CD4-positive, CD25-positive, alpha-beta regulatory T cell (primary cell): ENCODE measurements at places on chromosomes 6 and 20. TPM values are rescaled to one million over a fixed set of nuclear protein-coding genes. Genes with fewer than 3 reads are reported as not detected.

RIPPLY2 gene
- not detected for total RNA-seq

PBOV1 gene
- not detected for total RNA-seq

PACSIN1 gene
- 1.7 TPM for total RNA-seq

FAM83D gene
- total RNA-seq: 8.6 TPM

DNA sequence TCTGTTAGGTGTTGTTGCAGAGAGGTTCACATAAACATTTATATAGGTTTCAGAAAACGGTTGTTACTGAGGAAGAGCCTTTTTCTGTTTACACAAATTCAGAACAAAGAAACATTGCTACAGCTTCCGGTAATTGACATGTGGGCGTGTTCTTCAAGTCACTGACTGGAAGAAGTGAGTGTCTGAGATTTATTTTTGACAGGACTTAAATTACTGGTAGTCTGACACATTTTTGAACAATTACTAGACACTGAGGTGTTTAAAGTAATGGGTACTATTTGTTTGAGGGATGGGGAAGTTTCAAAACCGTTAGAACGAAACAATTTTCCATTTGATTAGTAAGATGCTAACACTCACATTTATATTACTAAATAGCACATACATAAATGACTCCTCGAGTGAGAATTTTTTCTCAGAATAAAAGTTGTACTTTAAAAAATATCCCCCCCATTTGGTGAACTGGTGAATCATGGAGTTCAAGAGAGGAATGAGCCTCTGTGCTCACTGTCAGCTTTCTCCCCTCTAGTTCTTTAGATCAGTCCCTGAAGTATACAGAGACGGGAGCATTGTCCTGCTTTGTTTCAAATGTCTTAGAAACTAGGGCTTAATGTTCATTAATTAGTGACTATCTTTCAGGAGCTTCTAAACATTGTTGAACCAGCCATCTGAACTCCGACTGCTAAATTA, 98.7 kb downstream of the TSHZ2 start:
- H3K4me3 ChIP-seq: peak overlapping the region; percentile 56
- peak overlapping the region; percentile 49 for H3K27ac ChIP-seq
- peaks cover 11% of the 10 kb centered on the region for H3K4me1 ChIP-seq
- no peaks in the 10 kb centered on the region for H3K36me3 ChIP-seq
- DNase-seq: no peak

OR2H1 gene
- not detected for total RNA-seq

C6orf163 gene
- 2.1 TPM for total RNA-seq

BACH2 gene
- total RNA-seq: 51.3 TPM

PI3 gene
- total RNA-seq: not detected

DNA sequence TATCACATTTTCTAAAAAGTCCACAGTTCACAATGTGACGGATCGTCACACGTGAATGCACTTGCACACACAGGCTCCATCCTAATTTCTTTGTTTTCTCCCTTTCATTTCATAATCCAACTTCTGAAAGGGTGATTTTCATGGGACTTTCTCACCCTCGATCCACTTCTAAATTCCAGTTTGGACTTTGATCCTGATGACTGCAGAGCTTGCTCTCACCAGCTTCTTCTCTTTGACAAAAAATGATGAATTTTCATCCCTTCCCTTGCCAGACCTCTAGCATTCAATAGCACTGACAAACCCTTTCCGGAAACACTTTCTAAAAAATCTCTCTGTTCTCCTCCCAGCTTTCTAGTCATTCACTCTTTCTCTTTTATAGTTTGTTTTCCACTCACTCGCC, 341.2 kb downstream of the SYNE1 start:
- H3K27me3 ChIP-seq: no peaks in the 10 kb centered on the region
- no peak overlapping the region for H3K4me3 ChIP-seq
- no peak overlapping the region for H3K27ac ChIP-seq

ECT2L gene
- not detected for total RNA-seq

DNA sequence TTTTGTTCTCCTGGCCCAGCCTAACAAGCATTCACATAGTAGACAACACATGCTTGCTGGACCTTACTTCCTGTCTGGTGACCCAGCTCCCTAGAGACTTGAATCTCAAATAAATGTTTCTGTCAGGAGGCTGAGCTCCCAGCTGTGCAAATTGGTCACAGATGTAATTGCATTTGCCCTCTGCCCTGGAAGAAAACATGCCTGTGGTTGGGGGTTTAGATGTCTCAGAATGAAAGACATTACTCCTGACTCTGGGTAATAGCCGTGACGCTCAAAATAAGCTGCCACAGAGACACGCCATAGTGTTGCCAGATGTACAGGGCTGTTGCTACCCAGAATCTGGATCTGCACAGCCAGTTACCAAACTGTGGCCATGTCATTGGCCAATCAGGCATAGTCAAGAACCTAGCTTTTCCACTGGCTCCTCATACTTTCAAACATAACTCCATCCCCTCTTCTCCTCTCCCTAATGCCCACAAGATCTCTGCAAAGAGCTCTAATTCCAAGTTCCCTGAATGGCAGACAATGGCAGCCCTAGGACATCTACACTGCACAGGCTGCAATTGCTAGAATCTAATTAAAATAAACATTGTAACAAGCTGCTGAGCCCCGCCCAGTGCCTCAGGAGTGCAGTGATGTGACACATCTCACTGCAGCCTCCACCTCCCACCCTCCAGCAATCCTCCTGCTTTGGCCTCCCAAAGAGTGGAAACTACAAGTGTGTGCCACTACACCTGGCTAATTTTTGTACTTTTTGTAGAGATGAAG, 32.8 kb upstream of the GMPR start:
- H3K27ac ChIP-seq: no peak overlapping the region
- H3K4me3 ChIP-seq: no peak overlapping the region
- no peaks in the 10 kb centered on the region for H3K27me3 ChIP-seq

DNA sequence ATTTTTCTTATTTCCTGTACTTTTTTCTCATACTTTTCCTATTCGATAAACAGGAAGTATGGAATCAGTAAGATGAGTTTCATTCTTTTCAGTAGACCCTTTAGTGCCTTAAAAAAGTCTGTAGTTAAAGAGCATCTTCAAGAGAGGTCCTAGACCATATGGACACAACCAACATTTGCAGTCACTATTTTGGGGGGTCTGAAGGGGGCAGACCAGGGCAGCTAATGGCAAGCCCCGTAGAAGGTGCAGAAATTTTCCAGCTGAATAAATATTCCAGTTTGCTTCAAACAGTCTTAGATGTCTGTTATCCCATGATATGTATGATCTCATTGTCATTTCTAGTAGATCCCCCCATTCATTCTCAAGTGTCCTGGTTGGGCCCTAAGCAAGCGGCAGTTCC, 52.8 kb downstream of the MAP3K5 start:
- H3K27me3 ChIP-seq: no peaks in the 10 kb centered on the region
- peaks cover 12% of the 10 kb centered on the region for H3K4me1 ChIP-seq
- DNase-seq: no peak
- no peaks in the 10 kb centered on the region for H3K36me3 ChIP-seq
- H3K27ac ChIP-seq: no peak overlapping the region

- no peaks in the 10 kb centered on the region for H3K4me1 ChIP-seq
- no peaks in the 10 kb centered on the region for H3K27me3 ChIP-seq
- no peak overlapping the region for H3K4me3 ChIP-seq
- no peak for DNase-seq
- no peak overlapping the region for H3K27ac ChIP-seq
- no peaks in the 10 kb centered on the region for H3K36me3 ChIP-seq
Observed at GRCh38 chr20:12682613-12683012, 326.2 kb upstream of the SPTLC3 start.

- H3K27ac ChIP-seq: no peak overlapping the region
Observed at GRCh38 chr6:158002951-158003853, 21.5 kb downstream of the SYNJ2 start.

DNA sequence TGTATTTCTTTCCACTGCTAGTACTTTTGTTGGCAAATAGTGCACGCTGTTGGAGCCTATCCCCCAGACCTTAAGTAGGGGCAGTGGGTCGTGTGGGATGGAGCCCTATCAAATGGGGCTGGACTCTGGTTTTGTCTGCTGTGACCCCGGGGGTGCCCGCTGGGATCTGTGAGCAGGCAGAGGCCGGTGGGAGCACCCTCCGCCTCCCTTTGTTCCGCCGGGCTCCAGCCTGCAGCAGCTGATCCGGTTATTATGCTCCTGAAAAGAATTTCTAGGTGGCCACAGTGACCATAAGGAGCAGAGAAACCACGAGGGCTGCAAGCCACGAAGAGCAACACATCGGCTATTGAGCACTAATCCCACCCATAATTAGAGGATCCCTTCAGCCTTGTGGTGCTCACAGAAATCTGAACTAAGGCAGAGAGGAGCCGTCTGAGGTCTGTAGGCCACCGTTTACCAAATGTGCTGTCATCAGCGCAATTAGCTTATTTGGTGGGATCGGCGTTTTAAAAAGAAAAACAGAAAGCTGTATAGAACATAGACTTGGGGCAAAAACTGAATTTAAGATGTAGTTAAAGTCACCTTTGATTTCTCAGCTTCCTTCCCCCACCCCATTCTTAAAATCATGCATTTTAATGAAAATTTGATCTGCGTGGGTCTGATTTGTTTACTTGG, 598.3 kb upstream of the JAG1 start:
- DNase-seq: no peak
- H3K4me1 ChIP-seq: no peaks in the 10 kb centered on the region
- no peak overlapping the region for H3K27ac ChIP-seq

DNA sequence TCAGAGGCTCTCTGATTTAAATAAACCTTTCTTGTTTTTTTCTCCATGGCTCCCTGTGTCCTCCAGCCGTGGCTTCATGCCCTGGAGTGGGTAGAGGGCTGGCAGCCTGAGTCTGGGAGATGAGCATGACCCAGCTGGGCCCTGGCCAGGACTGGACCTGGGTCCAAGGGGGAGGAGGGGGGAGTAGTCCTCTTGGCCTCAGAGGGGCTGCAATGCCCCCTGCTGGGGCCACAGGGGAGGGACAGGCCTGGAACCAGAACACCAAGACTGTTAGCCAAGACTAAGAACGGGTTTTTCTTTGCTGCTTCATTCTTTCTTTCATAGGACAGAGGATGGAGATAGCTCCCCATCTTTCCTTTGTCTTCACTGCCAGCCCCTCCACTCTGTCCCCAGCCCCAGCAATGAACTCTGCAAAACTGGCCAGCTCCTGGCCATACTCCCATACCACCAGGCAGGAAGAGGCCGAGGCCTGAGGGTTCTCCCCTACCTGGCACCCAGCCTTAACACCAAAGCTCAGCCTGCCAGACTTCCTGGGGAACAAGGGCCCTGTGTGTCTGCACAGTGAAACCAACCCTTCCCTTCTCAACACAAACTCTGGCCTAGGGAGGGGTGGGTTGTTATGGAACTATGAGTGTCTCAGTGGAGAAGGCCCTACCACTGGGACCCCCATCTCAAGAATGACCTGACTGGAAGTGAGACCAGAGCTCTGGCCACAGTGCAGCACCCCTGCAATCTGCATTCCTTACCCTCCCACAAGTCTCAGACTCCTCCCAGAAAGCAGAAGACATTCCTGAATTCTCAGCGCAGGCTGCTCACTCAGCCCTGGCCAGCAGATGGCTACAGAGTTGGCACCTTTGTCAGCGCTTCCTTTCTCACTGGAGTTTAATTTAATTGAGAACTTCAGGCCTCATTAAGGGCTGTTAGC, 11.0 kb downstream of the SLC29A1 start:
- no peaks in the 10 kb centered on the region for H3K27me3 ChIP-seq
- H3K36me3 ChIP-seq: no peaks in the 10 kb centered on the region
- no peak overlapping the region for H3K27ac ChIP-seq
- DNase-seq: no peak
- H3K4me1 ChIP-seq: peaks cover 14% of the 10 kb centered on the region

GRCh38 chr6:116217069-116217468, 36.8 kb downstream of the TSPYL4 start:
- no peaks in the 10 kb centered on the region for H3K27me3 ChIP-seq
- no peaks in the 10 kb centered on the region for H3K36me3 ChIP-seq
- H3K4me3 ChIP-seq: no peak overlapping the region
- H3K4me1 ChIP-seq: no peaks in the 10 kb centered on the region

SLC17A3 gene
- not detected for total RNA-seq

GRCh38 chr20:24388828-24389380, 80.5 kb upstream of the SYNDIG1 start:
- H3K27me3 ChIP-seq: no peaks in the 10 kb centered on the region
- no peaks in the 10 kb centered on the region for H3K36me3 ChIP-seq
- no peak overlapping the region for H3K27ac ChIP-seq
- no peaks in the 10 kb centered on the region for H3K4me1 ChIP-seq
- H3K4me3 ChIP-seq: no peak overlapping the region

DNA sequence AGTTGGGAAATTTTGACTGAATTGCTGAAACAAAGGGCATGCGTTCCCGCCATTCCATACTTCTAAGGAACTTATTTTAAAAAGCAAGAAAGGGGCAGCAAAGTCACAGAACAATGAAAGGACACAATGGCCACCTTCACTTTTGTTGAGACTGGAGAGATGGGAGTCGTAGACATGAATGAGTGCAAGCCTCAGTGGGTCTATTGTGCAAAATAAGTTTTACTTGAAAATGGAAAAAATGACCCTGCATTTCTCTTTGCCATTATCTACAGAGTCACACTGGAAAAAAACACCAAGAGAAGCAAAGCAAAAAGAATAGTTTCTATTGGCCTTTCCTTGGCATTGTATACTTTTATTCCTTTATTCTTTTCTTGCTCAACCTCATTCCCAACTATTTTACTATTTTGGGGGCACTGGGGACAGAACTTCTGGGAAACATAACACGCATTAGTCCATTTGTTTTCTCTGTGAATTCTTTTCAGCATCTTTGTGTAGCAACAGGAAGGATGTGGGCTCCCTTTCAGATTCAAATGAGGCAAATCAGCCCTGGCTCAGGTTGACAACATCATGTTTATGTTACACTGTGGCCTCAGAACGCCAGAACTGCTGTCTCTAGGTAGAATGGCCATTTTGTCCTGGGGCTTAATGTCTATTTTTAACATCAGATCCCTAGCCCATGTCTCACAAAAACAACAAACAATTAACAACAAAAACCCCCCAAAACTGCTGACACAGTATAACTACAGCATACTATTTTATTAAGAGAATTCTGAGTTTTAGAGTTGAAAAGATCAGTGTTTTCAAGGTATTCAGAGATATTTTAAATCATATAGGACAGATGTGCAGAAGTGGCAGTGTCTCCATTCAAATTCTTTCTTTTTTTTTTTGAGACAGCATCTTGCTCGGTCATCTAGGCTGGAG, 122.2 kb downstream of the FYN start:
- peak overlapping the region; percentile 98 for H3K27ac ChIP-seq
- peak; percentile 89 for DNase-seq
- peaks cover 16% of the 10 kb centered on the region for H3K36me3 ChIP-seq
- peak overlapping the region; percentile 89 for H3K4me3 ChIP-seq
- peaks cover 100% of the 10 kb centered on the region for H3K4me1 ChIP-seq
- no peaks in the 10 kb centered on the region for H3K27me3 ChIP-seq

GRCh38 chr20:10610251-10610650, 63.5 kb downstream of the JAG1 start:
- H3K27me3 ChIP-seq: no peaks in the 10 kb centered on the region
- no peak overlapping the region for H3K27ac ChIP-seq
- no peak for DNase-seq
- H3K4me3 ChIP-seq: no peak overlapping the region

DNA sequence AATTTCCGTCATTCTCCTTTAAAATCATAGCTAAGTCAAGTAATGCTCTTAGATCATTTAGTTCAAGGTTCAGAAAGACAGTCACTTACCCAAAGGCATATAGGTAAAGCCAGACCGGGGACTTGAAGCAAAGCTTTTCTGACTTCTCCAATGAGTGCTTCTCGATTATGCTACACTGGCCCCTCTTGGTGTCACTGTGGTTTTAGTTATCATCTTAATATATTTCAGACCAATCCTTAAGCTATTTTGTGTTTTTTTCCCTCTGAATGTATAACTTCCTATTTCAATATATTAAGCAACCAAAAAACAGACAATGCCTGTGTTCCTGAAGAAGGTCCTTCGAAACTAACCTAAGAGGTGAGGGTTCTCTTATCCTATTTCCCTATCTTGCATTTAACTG, 3.9 kb downstream of the PRDM1 start:
- H3K27me3 ChIP-seq: no peaks in the 10 kb centered on the region
- peak overlapping the region; percentile 94 for H3K4me3 ChIP-seq
- peaks cover 92% of the 10 kb centered on the region for H3K4me1 ChIP-seq
- peak overlapping the region; percentile 66 for H3K27ac ChIP-seq
